ENCODE measurements at places on chromosomes 12 and 14.

- no peak for DNase-seq
Observed at GRCh38 chr14:22147716-22148115, 441.3 kb downstream of the DAD1 start.

DNA sequence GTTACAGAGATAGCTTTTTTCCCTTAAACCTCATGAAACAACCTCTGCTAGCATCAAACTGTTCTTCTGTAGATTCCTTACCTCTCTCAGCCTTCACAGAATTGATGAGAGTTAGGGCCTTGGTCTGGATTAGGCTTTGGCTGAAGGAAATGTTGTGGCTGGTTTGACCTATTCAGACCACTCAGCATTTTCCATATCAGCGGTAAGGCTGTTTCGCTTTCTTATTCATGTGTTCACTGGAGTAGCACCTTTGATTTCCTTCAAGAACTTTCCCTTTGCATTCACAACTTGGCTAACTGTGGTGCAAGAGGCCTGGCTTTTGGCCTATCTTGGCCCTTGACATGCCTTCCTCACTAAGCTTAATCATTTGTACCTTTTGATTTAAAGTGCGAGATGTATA, 50.7 kb upstream of the NRXN3 start:
- DNase-seq, result no peak

DNA sequence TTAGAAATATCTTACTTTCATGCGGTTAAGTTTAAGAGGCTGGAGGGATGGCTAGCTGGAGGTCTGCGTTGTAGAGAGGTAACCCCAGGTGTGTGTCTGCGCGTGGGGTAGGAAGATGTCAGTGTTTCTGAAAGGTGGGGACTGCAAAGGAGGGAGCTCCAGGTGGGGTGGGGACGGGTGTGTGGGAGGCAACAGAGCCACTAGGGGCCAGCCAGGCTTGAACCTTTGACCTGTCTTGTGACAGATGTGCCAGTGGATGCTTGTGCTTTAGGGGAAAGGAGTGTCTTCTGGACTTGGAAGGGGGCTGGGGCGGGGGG, 841 bp downstream of the GLI1 start:
- DNase-seq, result no peak

DNA sequence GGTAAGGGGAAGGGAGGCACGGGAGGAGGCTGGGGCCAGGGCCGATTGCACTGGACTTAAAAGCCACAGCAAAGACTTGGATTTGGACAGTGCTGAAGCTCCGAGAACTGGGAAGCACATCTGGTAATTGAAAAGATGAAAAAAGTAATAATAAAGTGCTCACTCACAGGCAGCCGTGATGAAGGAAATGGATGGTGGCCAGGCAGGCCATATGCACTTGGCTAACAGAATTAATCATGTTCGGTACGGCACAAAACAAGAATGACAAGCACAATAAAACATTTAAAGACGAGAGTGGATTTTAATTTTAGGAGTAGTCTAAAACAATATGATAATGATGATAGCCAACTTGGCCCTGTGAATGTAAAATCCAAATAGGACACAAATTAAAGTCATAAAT, 154.3 kb downstream of the VRK1 start:
- no peak for DNase-seq

GRCh38 chr14:36583893-36584811, 1.7 kb upstream of the NKX2-8 start:
- no peak for DNase-seq

DNA sequence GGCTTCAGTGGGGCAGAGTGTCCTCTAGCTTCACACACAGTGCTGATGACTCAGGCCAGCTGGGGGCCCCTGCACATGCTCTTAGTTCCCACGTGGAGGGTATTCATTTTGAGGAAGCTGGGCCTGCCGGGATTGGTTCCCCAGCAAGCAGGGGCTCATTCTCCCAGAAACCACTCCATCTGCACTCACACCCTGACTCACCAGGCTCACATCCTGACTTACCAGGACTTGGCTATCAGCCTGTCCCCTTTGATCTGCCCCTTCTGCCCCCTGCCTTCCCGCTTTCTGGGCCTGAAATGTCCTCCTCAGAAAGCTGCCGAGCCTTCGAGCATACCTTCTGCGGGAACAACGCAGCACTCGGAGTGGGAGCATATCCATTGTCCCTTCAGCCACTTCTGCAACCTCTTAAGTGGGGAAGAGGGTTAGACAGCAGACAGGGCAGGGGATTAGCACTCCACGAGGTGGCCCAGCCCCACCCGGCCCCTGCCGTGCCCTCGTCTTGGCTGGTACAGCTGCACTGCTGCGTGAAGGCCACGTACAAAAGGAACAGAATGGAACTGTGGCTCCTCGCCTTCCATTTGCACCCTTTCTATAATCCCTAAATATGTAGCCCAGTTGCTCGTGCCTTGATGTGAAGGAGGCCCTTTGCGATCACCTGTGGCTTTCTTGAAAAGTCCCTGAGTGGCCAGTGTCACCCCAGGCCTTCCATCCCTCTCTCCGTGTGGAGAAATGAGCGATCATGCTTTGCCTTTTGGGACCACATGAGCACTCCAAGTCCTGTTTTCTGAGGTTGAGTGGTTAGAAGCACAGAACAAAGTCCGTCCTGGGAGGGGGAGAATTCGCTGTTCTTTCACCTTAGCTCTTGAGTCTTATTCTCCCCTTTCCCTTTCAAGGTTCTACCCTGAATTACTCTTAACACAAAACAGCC, 26.1 kb downstream of the TPCN1 start:
- no peak for DNase-seq

GRCh38 chr14:51648296-51648695, 3.4 kb upstream of the FRMD6 start:
- DNase-seq, result no peak

DNA sequence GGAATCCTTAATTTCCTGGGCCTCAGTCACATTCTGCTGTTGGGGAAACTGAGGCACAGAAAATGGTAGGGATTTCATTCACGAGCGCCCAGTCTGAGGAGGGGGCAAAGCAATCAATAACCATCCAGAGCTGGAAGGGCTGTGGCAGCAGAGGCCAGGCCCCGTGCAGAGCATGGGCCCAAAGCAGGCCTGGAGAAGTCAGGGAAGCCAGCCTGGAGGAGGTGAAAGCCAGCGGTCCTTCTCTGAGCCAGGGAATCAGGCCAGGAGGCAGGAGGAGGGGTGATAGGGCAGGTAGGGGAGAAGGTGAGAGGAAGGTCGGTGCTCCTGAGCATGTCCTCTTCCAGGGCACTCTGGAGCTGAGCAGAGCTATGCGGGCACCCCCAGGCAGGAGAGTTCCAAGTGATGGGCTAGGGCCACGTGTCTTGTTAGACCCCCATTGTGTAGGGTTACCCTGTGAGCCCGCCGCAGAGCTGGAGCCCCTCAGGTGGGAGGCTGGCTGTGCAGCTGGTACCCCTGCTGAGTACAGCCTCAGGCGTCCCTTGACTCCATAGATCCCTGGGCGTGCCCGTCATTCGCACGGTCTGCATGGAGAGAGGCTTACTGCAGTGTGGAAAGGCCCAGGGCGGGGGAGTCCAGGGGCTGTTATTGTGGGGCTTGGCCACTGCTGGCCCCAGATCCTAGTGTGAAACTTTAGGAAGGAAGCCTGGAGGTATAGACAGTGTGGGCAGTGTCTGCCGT, 4.8 kb downstream of the TNFAIP2 start:
- no peak for DNase-seq

DNA sequence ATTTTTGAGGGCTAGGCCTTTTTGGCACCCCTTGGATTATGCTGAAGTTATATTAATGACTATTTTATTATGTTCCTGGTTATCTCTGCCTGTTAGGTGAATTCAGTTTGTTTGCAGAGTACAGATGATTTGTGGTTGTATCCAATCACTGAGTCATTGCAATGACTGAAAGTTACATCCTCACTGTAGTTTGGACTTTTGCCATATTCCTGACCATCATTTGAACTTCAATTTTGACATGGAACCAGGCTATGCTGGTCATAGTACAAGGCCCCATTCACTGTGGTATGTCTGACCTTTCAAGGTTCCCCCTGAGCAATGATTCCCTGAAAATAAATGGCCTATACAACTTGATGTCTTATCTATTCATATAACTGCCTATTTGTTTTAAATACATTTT, 621.0 kb downstream of the CCER1 start:
- no peak for DNase-seq

- no peak for DNase-seq
Observed at GRCh38 chr12:69816082-69816481, 8.9 kb upstream of the MYRFL start.

- no peak for DNase-seq
Observed at GRCh38 chr14:59869381-59870255, 958 bp downstream of the RTN1 start.

- no peak for DNase-seq
Observed at GRCh38 chr12:89346741-89347324, 5.5 kb downstream of the DUSP6 start.

GRCh38 chr14:68774771-68775613, 17.9 kb downstream of the ZFP36L1 start:
- DNase-seq, result no peak

- no peak for DNase-seq
Observed at GRCh38 chr14:34685819-34686428, 28.5 kb downstream of the CFL2 start.

DNA sequence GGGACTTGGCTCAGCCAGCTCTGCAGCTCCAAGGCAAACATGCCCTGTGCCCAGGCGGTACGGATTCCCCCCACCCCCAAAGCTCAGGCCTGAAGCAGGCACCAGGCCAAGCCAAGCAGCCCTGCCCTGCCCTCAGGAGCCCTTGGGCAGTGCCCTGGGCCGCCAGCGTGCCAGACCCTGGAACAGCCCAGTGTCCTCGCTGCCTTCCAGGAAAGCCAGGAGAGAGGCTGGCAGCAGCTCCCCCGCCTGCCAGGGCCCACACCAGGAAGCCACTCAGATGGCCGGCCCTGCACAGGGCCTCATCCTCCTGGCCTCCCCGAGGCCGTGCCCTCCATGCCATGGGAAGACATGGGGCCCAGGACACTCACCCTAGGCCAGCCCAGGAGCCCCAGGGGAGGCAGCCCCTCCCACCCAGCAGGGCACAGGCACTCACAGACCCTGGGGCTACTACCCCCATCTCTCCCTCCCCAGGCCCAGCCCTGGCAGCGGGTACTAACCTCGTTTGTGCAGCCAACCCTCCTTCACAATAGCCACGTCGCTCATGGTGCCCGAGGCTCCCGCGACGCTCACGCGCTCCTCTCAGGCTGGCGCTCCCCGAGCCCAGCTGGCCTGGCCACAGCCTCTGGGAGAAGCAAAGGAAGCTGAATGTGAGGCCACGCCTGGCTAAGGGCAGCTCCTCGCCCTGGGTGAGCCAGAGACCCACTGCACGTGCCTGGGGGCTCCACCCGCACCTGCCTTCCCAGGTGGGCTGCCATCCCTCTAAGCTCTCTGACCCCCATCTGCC, 3.3 kb downstream of the AKT1 start:
- DNase-seq, result no peak

DNA sequence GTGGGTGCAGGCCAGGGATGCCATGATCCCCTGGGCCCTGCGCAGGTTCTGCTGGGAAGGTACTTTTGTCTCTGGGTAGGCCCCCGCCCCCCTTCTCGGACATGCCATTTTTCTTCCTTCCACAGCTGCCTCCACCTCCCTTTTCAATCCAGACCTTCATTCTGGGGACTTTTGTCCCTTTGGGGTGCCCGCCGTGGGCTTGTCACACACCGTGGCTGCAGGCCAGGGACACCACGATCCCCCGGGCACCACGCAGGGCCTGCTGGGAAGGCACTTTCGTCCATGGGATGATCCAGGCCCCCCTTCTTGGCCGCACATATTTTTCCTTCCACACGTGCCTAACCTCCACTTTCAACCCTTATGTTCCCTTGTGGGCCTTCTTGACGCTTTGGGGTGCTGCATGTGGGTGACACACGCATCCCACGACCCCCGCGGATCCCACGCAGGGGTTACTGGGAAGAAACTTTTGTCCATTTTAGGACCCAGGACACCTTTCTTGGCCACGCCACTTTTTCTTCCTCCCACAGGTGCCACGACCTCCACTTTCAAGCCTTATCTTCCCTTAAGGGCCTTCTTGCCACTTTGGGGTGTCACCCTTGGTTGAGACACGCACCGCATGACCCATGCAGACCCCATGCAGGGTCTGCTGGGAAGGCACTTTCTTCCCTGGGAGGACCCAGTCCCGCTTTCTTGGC, 272.5 kb downstream of the ALG10 start:
- no peak for DNase-seq

GRCh38 chr12:103808239-103808880, 32.7 kb downstream of the NT5DC3 start:
- no peak for DNase-seq

GRCh38 chr14:23608454-23608853, 27.7 kb upstream of the DHRS2 start:
- no peak for DNase-seq

GRCh38 chr12:60070552-60070951, 474.7 kb downstream of the SLC16A7 start:
- DNase-seq, result no peak

DNA sequence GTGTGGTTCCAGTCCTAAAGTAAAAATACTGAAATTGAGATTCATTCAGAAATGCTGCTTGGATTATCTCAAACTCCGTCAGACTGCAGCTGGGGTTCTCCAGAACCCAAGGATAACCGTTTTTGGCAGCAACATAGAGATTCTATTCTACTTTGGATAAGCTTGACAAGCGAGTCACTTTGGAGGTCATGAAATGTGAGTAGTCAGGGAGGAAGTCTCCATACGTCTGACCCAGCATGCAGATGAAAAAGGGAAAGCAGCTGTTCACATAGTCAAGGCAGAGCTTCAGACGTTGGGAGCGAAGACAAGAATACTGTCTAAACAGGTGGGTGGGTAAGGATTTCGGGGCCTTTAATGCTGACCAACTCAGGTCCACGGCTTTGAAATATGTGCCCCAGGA, 14.9 kb upstream of the HSP90B1 start:
- DNase-seq, result no peak

GRCh38 chr12:52027085-52027843, 20.5 kb downstream of the TAMALIN start:
- DNase-seq, result no peak

Data from mesothelial cell of epicardium (in vitro differentiated cells).